ENCODE measurements at places on chromosomes 13 and 19.

DNA sequence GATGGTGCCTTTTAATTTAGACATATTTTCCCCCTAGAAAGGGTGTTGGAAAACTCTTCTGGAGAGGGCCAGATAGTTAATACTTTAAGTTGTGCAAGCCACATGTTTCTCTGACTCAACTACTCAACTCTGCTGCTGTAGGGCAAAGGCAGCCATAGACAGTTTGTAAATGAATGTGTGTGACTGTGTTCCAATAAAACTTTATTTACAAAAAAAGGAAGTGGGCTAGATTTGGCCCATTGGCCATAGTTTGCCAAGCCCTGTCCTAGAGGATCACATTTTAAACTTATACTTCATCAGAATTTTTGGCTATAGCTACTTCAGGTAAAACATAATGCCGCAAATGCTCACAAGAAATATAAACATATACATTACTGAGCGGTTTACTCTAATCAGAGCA lies 306.3 kb upstream of the MAB21L1 start:
- no peak for DNase-seq

GRCh38 chr19:14830702-14831101 lies 4.3 kb downstream of the OR7A5 start:
- no peak for DNase-seq

GRCh38 chr13:71754407-71754974 lies 112.5 kb downstream of the DACH1 start:
- no peak for DNase-seq

GRCh38 chr13:106078191-106078590 lies 457.3 kb downstream of the EFNB2 start:
- DNase-seq = no peak

DNA sequence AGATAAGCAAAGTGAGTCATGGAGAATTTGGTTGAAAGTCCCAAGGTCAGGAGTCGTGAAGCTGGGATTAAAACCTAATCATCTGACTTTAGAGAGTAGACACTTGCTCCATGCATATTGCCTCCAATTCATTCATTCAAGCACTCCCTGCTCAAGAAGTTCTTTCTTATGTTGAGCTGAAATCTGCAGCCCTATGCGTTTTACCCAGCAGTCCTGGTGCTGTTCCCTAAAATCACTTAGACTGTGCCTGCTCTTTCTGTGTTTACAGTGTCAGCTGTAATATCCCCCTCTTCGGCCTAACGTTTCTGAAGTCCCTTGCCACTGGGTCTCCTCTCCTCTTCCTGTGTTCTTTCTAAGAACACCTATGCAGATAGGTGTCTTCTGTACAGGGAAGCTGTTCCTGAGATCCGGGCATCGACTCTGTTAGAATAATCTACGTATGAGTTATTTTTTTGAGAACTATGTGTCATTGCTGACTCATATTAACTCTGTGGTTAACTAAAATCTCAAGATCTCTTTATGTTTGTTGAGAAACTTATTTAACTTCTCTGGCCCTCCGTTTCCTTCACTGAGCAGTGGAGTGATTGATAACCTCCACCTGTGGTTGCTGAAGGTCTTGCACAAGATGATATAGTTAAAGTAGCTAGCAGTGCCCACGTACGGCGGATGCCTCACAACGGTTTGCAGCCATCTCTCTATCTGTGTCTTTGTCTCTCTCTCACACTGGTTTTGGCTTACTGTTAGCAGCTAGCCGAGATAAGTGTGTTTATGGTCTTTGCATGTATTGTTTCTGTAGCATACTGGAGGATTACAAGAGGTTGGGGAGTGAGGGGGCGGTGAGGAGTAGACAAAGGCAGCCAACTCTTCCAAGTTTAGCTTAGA lies 4.7 kb downstream of the ALOX5AP start:
- peak; percentile 88 for DNase-seq

GRCh38 chr13:35903075-35903474 lies 228.1 kb downstream of the DCLK1 start:
- DNase-seq = no peak

DNA sequence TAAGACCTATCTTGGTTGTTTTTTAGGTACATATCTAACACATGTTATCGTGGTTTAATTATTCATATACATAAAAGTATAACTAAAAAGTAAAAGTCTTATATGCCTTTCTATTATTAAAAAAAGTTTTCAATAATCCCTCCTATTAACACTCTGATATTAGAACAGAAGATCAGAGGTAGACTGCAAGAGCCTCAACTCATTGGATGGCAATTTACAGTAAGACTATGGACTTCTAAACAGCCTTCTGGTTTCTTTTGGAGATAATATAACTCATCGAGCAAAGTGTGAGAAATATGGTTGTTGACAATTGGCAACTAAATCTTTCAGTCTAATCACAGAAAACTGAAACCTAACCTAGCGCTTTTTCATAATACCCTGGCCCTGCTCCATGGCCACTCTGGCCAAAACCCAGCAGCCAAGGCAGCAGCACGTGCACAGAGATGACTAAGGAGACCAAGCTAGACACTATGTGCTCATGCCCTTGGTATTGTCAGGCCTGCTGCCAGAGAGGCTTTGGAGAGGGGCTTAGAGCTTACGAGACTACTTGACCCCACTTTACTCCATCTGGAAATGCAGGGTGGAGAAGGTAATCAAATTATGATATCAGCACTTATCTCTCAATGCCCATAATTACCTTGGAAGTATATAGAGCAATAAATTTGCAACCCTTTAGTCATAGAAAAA lies 40.6 kb upstream of the EEF1AKMT1 start:
- DNase-seq = peak; percentile 98

- DNase-seq = no peak
Observed at GRCh38 chr19:2180881-2181632, 17.3 kb downstream of the DOT1L start.

DNA sequence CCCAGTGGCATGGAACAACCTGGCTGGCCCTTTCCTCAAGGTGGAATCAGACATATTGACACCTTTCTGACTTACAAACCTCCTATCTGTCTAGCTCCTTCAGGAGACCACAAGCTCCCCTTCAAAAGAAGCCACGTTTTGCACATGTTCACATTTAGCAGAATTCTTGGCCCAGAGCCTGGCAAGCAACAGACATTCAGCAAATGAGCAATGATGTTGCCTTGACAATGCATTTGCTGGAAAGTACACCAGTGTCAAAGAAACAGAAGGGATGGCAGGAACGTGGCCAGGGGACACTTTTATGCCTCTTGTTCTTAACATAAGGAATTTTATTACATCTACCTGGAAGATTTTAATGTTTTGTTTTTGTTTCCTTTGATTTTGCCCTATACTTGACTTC lies 85.5 kb upstream of the FGF14 start:
- no peak for DNase-seq

DNA sequence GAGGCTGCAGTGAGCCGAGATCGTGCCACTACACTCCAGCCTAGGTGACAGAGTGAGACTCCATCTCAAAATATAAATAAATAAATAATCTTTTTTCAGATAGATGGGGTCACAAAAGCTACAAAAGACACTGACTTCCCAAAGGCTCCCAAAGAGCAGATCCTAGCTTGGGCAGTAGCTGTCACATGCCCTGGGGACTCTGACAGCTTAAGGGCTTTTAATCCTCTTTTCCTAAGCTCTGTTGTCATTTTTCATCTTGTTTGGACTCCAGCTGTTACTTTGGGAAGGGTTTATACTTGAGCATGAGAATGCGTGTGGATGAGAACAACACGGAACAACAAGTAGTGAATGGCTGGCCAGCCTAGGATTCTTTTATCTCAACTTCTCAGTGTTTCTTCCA lies 231.7 kb downstream of the MZT1 start:
- no peak for DNase-seq

DNA sequence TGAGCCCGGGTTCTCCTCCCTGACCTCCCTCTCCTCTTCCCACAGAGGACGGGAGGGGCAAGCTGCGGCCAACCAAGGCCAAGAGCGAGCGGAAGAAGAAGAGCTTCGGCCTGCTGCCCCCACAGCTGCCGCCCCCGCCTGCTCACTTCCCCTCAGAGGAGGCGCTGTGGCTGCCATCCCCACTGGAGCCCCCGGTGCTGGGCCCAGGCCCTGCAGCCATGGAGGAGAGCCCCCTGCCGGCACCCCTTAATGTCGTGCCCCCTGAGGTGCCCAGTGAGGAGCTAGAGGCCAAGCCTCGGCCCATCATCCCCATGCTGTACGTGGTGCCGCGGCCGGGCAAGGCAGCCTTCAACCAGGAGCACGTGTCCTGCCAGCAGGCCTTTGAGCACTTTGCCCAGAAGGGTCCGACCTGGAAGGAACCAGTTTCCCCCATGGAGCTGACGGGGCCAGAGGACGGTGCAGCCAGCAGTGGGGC lies 162.2 kb downstream of the KDM4B start:
- DNase-seq = no peak

GRCh38 chr13:59885076-59885475 lies 278.7 kb downstream of the DIAPH3 start:
- DNase-seq = no peak

- DNase-seq = no peak
Observed at GRCh38 chr13:110314516-110315245, 7.6 kb downstream of the COL4A2 start.

DNA sequence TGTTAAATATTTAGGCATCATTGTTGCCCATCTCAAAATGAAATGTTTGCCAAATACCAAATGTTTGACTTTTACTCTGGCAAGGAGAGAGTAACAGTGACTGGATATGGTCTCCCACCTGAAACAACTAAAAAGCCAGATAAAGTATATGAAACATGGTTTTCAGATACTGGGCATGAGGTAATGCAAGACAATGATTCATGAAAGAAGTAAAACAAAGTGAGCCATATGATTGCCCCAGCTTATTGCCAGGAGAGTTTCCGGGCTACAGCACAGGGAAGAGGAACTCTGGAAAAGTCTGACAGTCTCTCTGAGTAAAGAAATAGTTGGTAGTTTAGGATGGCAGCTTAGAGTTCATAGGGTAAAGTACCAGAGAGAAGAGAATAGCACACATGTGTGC lies 354.6 kb downstream of the DNAJC15 start:
- peak; percentile 40 for DNase-seq

- no peak for DNase-seq
Observed at GRCh38 chr13:50055454-50055853, 40.2 kb downstream of the KCNRG start.

DNA sequence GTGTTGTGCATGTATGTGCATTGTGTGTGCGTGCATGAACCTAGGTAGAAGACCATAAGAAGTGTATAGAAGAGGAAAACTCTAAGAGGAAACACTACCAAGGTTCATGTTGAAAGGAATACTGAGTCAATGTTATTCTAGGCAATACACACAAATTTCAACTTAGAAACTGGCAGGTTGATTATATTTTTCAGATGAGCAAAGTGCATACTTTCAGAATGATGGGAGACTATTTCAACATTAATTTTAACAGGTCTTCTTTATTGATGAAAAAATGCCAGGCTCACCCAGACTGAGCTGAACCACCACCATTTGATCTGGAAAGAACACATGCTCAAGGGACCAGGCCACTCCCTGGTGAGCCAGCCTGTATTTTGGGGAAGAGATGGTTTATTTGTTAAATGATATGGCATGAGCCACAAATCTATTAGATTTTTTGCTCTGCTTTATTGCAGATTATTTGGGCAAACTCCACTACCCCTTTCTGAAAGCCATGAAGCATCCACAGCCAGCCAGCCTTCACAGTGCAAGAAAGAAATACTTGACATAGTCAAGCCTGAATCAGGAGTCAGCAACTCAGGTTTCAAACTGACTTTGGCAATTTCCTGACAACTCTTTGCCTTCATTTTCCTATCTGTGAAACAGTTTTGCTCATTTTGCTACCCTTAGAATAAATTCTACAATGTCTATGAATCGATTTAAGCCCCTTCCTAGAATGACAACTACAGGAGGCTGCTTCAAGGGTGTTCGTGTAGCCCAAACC lies 368.9 kb downstream of the COG6 start:
- no peak for DNase-seq

DNA sequence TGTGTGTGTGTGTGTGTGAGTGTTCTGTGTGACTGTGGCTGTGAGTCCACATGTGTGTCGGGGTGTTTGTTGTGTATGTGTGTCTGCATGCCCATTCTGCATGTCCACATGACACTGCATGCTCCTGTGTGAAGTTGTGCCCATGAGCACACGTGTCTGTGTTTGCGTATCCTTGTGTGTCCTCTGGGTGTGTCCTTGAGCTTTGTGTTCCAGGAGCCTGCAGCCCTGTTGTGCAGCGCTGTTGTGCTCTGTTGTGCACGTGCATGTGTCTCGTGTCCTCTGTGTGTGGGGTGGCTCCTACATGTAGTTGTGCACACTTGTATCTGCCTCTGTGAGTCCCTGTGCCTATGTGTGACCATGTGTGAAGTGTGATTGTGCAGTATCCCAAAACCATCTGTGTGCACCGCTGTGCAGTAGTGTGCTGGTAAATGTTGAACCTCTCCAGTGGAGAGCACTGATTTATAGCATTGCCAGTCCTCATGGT lies 2.2 kb upstream of the ARHGEF18 start:
- no peak for DNase-seq

- DNase-seq = peak; percentile 15
Observed at GRCh38 chr19:16456652-16457194, 15.0 kb downstream of the EPS15L1 start.

- DNase-seq = no peak
Observed at GRCh38 chr13:75404726-75405125, 77.2 kb downstream of the TBC1D4 start.

GRCh38 chr19:10654610-10655456 lies 687 bp downstream of the ILF3 start:
- peak; percentile 63 for DNase-seq

GRCh38 chr19:50398675-50399367 lies 14.7 kb downstream of the POLD1 start:
- no peak for DNase-seq

DNA sequence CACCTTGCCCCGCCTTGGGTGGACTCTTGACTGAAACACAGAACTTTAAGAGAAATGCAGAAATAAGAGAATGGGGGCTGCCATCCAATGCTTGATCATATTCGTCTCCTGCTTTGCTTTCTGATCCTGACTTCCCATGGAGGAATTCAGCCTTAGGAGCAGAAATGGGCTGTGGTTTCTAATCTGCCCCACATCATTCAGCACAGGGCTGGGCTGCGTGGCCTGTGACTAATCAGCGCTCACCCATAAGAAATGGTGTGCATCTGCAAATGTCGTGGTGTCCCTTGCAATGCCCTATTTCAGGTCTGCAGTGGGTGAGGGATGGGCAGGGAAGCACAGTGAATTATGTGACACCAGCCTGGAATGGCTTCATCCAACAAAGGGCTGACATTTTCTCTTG lies 60.7 kb upstream of the URI1 start:
- peak; percentile 60 for DNase-seq

DNA sequence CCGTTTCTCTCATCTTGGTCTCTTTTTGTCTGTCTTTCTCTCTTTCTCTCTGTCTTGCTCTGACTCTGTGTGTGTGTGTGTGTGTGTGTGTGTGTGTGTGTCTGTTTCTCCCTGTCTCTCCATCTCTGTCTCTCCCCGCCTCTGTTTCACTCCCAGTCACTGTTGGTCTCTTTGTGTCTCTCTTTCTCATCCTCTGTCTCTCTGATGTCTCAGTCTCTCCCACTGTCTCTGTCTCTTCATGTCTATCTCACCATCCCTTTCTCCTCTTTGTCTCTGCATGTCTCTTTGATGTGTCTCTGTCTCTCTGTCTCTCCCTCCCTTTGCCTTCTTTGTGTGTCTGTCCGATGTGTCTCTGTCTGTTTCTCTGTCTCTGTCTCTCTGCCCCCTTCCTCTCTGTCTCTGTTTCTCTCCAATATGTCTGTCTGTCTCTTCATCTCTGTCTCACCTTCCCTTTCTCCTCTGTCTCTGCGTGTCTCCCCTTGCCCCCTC lies 2.5 kb downstream of the NFIC start:
- peak; percentile 49 for DNase-seq

GRCh38 chr19:10194500-10195198 lies at the start of gene DNMT1:
DNMT1 (minus strand) TSS chr19:10194953; CDS start chr19:10194899, 54 bp downstream.
- peak; percentile 97 for DNase-seq

Measured in ELR (cell line).